ENCODE measurements at places on chromosomes 16 and 17.

- peak; percentile 24 for DNase-seq
Observed at GRCh38 chr17:37490638-37491614, 1.2 kb downstream of the DUSP14 start.

DNA sequence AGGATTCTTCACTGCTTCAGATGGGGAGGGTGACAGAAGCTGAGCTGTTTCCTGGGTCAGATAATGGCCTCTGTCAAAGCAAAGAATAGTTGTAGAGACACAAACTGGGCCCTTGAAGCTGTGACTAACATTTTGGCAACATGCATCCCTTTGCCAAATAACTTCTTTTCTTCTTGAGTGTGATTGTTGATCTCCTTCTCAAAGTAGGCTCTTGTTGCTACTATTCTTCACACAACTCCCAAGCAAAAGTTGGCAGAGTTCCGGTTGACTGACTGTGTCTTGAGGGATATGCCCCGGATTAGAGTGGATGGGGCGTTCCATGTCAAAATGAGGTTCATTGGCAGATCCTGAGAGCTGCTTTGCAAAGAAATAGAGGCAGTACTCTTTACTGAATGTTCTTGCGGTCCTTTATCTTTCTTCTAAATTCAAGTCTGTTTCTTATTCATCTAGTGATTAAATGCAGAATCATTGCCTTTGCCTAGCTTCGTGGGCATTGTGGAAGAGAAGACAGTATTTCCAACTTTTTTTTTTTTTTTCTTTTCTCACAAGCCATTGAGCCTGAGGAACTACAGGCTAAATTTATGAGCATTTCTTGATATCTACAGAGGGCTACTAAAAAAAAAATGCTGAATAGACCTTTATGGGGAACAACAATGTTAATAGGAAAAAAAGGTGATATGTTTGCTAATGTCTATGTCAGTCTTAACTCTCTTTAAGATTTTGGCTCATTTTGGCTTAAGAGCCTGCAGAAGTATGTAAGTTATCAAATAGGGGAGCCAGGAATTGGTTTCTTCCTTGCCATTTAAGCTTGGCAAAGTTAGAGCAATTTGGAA, 5.8 kb downstream of the WIPF2 start:
- DNase-seq: peak; percentile 18

- DNase-seq: no peak
Observed at GRCh38 chr16:9434659-9435058, 343.2 kb downstream of the HAPSTR1 start.

DNA sequence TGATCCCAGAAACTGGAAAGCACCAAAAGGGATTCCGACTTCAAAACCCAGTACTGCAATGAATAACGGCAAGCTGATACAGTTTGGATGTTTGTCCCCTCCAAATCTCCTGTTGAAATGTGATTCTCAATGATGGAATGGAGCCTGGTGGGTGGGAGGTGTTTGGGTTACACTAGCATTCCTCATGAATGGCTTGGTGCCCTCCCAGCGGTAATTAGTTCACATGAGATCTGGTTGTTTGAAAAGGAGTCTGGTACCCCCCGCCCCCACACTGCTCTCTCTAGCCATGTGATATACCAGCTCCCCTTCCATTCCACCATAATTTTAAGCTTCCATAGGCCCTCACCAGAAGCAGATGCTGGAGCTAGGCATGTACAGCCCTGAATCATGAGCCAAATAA, 40.1 kb downstream of the RANBP10 start:
- no peak for DNase-seq

DNA sequence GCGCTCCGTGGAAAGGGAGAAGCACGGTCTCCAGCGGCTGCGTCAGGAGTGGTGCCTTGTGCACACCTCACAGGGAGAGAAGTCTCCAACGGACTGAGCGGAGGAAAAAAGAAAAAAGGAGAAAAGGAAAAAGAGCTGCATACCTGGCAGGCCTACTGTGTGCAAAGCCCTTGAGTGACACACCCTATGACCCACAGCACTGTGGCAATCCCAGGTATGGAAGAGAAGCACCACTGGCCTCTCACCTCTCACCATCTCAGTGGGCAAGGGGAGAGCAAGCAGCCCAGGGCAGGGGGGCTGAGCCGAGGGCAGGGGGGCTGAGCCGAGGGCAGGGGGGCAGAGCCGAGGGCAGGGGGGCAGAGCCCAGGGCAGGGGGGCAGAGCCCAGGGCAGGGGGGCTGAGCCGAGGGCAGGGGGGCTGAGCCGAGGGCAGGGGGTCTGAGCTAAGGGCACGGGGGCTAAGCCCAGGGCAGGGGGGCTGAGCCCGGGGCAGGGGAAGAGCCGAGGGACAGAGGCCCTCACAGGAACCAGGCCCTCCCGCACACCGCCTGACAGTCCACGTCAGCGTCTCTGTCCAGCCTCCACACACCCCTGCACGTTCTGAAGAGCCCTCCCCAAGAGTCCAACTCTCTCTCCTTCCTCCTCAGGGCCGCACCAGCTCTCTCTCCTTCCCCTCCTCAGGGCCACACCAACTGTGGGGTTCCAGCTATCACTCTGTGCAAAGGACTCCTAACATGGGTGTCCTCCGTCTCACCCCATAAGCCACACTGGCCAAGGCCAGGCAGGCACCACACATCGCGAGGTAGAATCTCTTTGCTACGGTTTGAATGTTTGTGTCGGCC, 105.8 kb downstream of the ZNF778 start:
- no peak for DNase-seq

DNA sequence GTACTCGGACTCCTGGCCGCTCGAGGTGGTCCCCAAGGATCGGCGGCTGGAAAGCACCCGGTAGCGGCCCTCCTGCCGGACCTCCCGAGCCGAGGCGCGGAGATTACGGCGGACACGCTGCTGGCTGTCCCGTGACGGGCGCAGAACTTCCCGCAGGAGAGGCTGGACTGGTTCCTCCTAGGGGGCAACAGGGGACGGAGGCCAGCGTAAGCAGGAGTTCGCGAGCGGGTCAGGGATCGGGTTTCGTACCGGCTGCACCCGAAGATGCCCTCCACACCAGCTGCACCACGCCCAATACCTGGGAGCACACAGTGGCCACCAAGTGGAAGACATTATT, 341 bp downstream of the SLC7A6OS start:
- DNase-seq: no peak

- DNase-seq: no peak
Observed at GRCh38 chr16:12507366-12507765, 296.3 kb downstream of the CPPED1 start.

DNA sequence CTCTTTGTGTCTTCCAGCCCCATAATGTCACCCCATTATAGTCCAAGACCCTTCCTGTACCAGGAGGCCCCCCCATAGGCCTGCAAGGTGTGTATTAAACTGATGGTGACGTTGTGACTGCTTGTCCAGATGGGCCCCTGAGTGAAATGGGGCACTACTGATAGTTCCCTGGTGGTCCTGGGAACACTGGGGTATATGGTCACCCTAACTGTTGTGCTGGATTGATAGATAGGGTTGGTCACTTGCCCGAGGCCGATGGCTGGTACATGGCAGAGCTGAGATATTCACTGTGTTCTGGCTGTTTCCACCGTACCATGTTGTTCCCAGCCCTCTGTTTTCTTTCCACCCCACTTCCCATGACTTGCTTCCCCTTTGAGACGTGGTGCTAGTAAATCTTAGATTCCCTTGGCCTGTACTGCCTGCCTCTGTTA, 4.3 kb downstream of the CNP start:
- DNase-seq: no peak

DNA sequence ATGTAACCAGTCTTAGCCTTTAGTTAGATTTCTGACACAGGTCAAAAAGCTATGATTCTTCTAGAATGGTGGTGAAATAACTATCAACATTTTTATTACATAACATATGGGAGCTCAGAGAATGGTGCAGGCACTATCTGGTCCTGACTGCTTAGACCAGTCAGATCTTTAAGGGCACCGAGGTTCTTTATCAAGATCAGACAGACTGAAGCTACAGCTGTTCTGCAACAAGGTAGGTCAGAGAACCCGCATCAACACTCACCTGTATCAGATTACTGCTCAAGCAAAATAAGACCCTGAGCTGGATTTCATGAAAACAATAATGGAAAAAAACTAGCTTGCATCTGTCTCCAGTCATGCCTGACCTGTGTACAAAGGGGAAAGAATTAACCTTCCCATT, 160.4 kb downstream of the KCNJ2 start:
- DNase-seq: no peak

GRCh38 chr17:72538901-72539352, 418.1 kb downstream of the SOX9 start:
- no peak for DNase-seq

DNA sequence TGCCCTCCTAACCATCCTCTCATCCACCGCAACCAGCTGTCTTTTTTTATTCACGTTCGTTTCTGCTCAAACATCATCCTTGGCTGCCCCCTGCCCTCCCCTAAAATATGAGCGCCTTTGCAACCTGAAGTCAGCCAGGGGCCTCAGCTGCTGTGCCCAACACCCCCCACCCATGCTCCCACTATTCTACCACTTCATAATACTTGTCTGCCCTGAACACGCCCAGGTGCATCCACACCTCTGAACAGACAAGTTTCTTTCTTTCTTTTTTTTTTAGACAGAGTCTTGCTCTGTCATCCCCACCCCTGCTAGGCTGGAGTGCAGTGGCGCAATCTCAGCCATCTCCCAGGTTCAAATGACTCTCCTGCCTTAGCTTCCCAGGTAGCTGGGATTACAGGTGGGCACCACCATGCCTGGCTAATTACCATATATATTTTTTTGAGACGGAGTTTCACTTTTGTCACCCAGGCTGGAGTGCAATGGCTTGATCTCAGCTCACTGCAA, 26.9 kb downstream of the CEP295NL start:
- DNase-seq: no peak

GRCh38 chr17:47703191-47703591, 9.2 kb downstream of the TBKBP1 start:
- no peak for DNase-seq

DNA sequence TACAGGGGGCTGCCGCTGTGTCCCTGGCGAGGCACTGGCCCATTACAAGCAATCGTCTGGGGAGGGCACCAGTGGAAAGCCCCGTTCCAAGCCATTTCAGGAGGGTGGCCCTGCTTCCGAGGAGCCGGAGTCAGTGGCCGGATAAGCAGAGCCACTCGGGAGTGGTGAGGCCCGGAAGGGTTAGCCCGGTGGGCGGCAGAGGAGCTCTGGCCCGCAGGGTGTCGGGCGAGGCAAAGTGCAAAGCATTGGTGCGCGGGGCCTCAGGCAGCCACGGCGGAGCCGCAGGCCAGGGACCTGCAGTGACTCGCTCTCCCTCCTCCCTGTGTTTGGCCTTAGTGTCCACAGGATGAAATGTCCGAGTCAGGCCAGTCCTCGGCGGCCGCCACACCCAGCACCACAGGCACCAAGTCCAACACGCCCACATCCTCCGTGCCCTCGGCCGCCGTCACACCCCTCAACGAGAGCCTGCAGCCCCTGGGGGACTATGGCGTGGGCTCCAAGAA, 24.6 kb downstream of the NME3 start:
- DNase-seq: no peak

DNA sequence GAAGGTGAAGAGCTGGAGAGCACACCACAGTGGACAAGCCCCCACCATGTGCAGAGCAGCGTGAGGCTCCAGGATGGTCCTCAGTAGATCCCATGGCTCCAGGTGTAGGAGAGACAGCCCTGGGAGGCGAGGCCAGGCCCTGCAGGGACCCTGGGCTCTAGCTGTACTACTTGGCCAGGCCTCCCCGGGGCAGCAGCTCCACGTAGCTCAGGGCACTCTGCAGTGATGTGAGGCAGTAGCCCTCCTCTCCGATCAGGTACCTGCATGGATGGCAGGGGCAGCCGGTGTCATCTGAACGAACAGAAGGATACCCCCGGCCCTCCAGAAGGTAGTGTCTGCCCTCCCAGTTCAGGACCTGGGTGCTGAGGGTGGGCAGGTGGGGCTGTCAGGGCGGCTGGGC, 6.2 kb upstream of the SPATA2L start:
- DNase-seq: no peak

DNA sequence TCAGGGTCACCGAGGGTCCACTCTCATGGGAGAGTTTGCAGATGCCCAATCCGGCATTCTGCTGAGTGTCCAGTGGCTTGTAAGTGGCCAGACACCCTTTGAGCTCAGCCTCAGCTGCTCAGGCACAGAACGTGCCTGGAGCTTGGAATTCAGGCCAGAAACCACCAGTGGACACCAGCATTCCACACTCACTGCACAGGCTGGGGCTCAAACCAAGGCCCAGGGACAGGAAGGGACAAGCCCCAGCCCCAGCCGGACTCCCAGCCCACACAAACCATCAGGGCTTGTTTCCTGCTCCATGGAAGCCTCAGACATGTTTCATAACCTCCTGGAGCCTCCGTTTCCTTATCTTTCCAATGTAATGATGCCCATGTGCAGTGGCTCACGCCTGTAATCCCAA, 5.0 kb upstream of the NPRL3 start:
- DNase-seq: no peak

GRCh38 chr16:11734653-11735043, 8.0 kb downstream of the TXNDC11 start:
- DNase-seq: no peak

GRCh38 chr16:77794586-77794985, 6.2 kb downstream of the VAT1L start:
- DNase-seq: no peak

DNA sequence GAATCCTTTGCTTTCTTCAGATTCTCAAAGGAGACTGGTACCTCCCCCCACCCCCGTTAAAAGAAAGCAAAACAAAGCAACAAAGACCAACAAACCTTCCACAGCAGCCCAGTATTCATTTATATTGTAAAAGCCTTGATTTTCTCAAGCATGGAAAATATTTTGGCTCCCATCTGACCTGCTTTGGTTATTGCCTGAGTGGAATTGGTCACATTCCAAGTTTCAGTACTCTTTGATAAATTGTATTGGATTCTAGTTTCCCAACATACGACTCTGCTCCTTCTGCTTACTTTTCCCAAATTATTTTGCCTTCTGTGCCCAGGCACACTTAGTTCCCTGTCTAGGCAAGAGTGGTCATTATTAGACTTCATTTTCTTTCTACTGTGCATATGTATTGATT, 1.3 kb downstream of the ABCC11 start:
- no peak for DNase-seq
